ENCODE measurements at places on chromosomes 5 and 9.

DNA sequence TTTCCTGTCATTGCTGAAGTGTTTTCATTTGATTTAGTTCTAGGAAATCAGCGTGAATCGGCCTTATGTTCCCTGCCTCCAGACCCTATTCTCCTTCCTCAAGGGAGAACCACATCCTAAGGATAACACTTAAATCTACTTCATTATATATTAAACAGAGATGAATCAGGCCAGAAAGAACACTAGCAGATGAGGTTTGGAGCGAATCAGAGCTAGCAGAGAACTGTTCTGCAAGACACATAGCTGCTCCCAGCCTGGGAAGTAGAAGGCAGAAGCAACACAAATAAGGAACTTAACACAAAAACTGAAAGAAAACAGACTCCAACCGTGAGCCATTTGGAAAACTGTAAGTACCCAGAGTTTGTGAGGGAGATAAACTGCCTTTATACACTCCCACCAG is 718.2 kb downstream of the SEMA5A start:
- DNase-seq: no peak

DNA sequence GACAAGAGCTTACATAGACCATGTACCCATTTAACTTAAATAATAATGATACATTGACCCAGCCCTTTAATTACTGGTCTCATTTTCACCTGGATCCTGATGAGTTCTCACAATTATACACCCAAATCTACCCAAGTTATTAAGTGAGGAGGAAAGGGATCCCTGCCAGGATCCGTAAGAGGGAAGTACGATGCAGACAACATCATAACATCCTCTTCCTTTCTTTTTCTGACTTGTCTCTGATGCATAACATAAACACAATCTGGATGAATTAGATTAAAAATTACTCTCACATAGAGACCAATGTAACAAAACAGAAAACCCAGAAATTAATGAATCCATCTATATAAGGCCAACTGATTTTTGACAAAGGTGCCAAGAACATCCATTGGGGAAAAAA is 17.0 kb downstream of the MARCHF3 start:
- DNase-seq: no peak

DNA sequence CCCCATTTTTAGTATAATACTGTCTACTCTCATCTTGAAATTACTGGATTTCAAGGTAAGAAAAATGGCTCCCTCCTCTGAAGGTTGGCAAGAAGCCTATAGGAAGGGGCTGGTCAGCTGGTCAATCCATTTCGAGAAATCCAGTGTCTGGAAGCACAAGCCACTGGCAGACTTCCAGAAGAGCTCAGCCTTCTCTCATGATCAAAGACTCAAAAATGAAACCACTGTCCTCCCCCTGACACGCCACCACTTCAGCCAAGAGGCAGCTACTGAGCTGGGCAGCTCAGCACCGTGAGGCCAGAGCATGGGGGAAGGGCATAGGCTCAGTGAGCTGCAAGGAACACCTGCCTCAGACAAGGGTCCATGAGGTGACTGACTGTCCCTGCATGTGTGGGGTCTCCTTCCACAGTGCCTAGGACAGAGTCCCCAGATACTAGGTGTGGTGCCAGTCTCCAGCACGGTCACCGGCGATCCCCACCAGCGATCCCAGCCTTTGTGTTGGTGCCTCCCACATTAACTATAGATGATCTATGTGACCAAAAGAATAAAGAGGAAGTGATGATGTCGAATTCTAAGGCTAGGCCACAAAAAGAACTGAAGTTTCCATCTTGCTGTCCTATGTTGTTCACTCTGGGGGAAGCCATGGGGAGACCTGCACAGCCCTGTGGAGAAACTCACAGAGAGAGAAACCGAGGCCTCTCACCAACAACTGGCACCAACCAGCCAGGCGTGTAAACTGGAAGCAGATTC is 100.1 kb upstream of the LRRTM2 start:
- no peak for DNase-seq

GRCh38 chr5:150516011-150516410 is 8.1 kb downstream of the NDST1 start:
- DNase-seq: no peak

GRCh38 chr9:90801973-90802322 is 329 bp downstream of the SYK start:
- DNase-seq: no peak

GRCh38 chr5:33299621-33300208 is 141.1 kb upstream of the TARS1 start:
- DNase-seq: no peak

Data from activated CD4-positive, alpha-beta memory T cell treated with anti-CD3 and anti-CD28 coated beads for 36 hours (primary cell).